ENCODE measurements at places on chromosomes 2 and 18.

GRCh38 chr2:8685697-8686358 is 4.0 kb downstream of the ID2 start:
- DNase-seq, result peak; percentile 84

DNA sequence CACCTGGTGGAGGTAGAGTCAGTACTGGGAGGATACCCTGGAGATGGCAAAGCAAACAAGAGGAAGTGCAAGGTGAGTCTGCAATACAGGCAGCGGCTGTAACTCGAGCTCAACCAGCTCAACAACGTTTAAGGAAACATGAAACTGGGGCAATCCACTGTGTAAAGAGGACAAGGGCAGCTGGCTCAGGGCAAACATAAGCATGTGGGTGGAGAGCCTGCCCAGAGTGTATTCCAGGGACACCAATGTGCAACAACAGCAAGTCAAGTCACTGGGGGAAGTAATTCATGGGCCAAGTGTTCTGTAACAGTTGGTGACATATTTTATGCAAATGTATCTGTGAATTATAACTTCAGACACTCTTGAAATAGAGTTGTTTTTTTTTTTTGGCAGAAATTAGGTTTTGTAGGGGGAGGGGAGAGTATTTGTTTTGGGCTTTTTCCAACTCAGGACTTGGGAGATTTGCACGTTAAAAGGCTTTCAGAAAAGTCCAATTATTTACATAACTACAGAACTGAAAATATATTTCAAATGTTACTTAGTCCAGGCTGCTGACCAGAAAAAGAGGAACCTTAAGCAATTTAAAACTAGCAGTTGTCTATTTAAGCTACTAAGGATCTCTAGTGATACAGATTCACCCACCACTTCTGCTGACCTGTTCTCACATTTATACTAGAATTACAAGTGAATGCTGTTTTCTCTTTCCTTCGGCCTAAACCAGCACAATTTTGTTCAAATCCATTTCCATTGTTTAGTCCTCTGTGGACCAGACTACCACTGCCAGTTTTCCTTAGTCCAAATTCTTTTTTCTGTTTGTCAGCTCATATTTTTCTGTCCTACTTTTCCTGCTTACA is 18.6 kb downstream of the NRXN1 start:
- peak; percentile 98 for DNase-seq

DNA sequence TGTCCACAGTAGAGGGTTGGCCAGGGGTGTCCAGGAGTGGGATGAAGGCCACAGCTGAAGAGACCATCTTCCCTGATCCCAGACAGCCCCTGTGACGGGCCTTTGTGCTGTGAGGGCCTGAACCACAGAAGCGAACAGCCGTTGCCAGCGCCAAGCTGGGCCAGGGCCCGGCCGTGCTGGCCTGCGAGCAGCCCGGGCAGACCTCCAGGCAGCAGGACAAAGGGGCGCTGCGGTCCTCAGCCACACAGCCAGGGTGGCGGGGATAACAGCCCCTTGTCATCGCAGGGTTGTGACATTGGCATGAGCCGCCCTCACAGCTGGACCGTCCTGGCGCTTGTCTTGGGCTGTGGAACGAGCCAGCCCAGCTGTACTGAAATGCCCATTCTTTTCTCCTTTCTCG is 161.1 kb downstream of the FAM210A start:
- DNase-seq, result no peak

DNA sequence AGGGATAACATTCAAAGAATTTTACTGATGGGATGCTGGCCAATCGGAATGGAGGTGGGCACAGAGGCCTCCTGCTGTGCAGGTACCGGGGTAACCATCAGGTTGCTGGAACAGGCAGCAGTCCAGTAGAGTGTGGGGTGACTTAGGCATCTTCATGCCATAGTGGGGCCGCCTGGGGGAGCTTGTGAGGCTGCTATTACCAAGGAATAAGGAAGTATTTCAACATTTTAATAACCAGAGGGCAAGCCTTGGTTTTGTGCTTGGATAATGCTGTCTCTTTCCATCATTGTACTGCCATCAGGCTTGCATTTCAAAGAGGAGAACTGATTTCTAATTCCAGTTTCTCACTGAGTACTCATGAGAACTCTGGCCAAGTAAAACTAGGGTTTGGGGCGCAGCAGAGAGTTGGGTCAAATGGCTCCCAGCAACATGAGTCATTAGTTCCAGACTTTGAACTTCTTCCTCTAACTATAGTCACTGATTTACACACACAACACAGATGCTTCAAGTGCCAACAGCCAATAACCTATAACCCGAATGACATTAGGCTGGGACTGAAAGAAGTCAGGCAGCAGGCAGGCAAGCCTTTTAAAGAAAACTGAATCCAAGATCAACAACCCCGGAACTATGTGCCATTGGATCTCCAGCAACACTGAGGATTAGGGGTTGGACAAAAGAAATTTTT is 56.1 kb upstream of the FHL2 start:
- DNase-seq, result peak; percentile 5

DNA sequence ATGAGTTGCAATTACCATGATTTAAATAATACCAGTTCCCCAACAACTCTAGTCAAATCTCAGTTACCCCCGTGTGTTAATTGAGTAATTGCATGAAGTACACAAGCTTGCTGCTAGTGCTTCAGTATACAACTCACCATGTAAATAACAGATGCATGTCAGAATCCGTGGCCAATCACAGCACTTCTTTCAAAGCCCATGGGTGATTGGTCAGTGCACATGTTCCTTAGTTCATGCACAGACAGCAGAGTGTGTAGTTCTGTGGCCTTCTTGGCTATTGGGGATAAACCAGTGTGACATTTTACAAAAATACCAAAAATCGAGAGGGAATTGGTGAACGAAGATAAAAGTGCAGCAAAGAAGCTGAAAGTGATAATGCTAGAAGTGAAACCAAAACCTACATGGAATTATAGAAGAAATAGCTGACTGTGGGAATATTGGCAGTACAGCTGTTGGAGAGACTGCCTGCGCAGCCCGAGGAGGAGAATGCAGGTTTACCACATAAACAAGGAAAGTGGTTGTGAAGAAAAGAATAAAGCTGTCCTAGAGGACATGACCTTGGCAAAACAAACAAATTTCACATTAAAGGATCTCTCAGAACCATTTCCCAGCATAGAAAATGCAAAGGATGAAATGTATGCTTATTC is 59.4 kb downstream of the NEDD4L start:
- DNase-seq, result peak; percentile 62

DNA sequence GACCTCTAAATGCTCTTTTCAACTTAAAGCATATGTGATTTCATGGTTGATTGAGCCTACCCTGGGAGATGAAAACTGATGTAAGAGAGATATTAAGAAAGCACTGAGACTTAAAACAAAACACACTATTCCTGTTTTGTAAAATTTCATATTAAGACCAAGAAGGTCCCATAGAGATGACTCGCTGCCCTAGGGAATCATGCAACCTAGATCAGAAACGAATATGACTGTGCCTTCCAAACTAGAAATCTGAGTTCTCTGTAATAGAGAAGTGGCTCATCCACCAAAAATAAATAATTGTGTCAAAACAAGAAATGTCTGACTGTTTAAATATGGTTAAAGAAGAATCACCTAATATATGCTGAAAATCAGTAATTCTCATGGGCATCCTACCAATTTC is 776.8 kb upstream of the SOX11 start:
- no peak for DNase-seq

- peak; percentile 71 for DNase-seq
These were observed 25.7 kb upstream of the PTPN4 start for GRCh38 chr2:119734047-119734446.

GRCh38 chr2:17733599-17733998 is 20.0 kb downstream of the SMC6 start:
- DNase-seq, result no peak

DNA sequence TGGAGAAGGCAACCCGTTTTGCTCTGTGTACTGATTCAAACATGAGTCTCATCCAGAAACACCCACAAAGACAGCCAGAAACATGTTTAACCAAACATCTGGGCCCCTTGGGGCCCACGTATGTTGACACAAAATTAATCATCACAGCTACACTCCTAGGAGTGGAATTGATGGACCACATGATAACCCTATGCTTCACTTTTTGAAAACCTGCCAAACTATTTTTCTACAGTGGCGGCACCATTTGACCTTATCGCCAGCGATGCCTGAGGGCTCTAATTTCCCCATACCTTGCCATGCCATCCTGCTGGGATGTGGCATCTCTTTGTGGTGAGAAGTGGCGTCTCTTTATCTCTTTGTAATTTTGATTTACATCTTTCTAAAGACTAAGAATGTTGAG is 38.5 kb downstream of the PSMG2 start:
- DNase-seq, result peak; percentile 100

GRCh38 chr2:664063-664462 is 13.1 kb downstream of the TMEM18 start:
- no peak for DNase-seq

GRCh38 chr2:216621292-216621691 is 11.9 kb upstream of the IGFBP2 start:
- DNase-seq, result peak; percentile 91

DNA sequence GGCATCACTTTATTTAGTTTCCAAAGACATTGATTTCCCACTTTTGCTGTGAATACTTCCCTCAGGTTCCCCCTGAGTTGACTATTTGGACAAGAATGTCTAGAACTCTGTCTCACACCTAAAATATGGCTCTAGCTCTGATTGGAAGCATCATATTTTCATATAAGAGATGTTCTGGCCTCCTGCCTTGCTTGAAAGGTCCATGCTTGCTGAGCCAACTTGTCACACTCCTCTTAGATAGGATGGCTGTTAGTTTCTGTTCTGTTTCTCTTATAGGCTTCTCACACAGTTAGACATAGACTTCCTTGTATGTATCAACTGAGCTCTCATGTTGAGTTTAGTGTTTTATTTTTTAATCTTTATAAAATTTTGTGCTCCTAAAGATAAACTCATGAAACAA is 87.1 kb downstream of the CNTNAP5 start:
- no peak for DNase-seq

DNA sequence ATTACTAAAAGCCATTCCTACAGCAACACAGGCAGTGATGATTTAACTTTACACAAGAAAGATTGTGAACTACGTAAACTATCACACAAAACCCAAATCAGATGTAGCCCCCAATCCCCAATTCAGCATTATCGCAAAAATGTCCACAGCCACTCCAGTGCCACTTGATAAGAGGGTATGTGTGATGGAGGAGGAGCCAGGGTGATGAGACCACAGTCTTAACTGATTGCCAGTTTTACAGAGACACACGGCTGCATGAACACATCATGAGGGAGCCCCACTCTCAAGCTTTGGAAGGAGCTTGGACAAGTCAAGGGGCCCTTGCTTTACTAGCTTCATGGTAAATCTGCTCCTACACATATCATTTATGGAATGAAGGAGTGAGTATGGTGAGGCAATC is 116.0 kb downstream of the FAM161A start:
- DNase-seq, result no peak

DNA sequence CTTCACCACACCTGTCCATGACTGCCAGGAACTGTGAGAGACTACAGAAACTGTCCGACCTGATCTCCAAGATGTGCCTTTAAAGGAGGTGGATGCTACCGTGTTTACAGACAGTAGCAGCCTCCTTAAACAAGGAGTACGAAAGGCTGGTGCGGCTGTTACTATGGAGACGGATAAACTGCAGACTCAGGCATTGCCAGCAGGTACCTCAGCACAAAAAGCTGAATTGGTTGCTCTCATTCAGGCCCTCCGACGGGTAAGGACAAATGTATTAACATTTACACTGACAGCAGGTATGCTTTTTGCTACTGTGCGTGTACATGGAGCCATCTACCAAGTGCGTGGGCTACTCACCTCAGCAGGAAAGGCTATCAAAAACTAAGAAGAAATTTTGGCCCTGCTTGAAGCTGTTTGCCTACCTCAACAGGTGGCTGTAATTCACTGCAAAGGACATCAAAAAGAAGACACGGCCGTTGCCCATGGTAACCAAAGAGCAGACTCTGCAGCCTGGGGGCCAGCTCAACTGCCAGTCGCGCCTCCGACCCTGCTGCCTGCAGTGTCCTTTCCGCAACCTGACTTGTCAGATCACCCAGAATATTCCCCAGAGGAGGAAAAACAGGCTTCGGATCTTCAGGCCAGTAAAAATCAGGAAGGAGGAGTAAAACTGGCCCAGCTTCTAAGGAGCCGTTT is 30.9 kb downstream of the SKA1 start:
- DNase-seq, result peak; percentile 100

All from NCI-H69 (cell line).